Tracheal epithelial cell (primary cell): ENCODE measurements at places on chromosomes 4 and X. TPM values are rescaled to one million over a fixed set of nuclear protein-coding genes. Genes with fewer than 3 reads are reported as not detected.

The MAGEA9B gene
- total RNA-seq, result 0.21 TPM in 1 of 2 replicates, not detected in the other

The SOD3 gene
- 0.64 and 1.9 TPM in 2 replicates for total RNA-seq

The SLC25A31 gene
- total RNA-seq, result under 0.01 TPM in 1 of 2 replicates, not detected in the other

The ADGRA3 gene
- total RNA-seq, result 38.3 and 39.9 TPM in 2 replicates

The SMPX gene
- total RNA-seq, result not detected in 2 replicates

The CCDC160 gene
- total RNA-seq, result under 0.01 TPM in 1 of 2 replicates, not detected in the other

The MAGEC1 gene
- not detected in 2 replicates for total RNA-seq

The CCDC110 gene
- total RNA-seq, result under 0.01 TPM in 2 replicates

The AFM gene
- total RNA-seq, result not detected in 2 replicates

The JCHAIN gene
- total RNA-seq, result not detected in 2 replicates

The LANCL3 gene
- total RNA-seq, result 0.21 and 0.48 TPM in 2 replicates

The FAM9C gene
- not detected in 2 replicates for total RNA-seq

The CLDN22 gene
- not detected in 2 replicates for total RNA-seq

The RRH gene
- 0.21 TPM in 1 of 2 replicates, not detected in the other for total RNA-seq

The SRPK3 gene
- under 0.01 and 0.43 TPM in 2 replicates for total RNA-seq

The POF1B gene
- 4.6 and 4.9 TPM in 2 replicates for total RNA-seq

The TAF7L gene
- total RNA-seq, result 0.21 and 0.24 TPM in 2 replicates

The PWWP3B gene
- total RNA-seq, result under 0.01 and 0.24 TPM in 2 replicates

The CTAG2 gene
- not detected in 2 replicates for total RNA-seq

The TEX11 gene
- total RNA-seq, result not detected in 2 replicates

The GYPB gene
- total RNA-seq, result not detected in 2 replicates

The TLR10 gene
- total RNA-seq, result under 0.01 TPM in 1 of 2 replicates, not detected in the other

The RGN gene
- total RNA-seq, result 0.24 and 0.43 TPM in 2 replicates

The CPZ gene
- total RNA-seq, result 0.48 TPM in 1 of 2 replicates, not detected in the other

The SPP1 gene
- 2.3 and 139 TPM in 2 replicates for total RNA-seq

The CT45A3 gene
- total RNA-seq, result not detected in 2 replicates

The ETDA gene
- total RNA-seq, result not detected in 2 replicates

The FGFBP2 gene
- not detected in 2 replicates for total RNA-seq

The COL25A1 gene
- under 0.01 and 0.24 TPM in 2 replicates for total RNA-seq

The PQBP1 gene
- total RNA-seq, result 39.9 and 47.7 TPM in 2 replicates

The TCEAL7 gene
- total RNA-seq, result 3.9 and 4.0 TPM in 2 replicates

The TNIP2 gene
- total RNA-seq, result 48.2 and 122 TPM in 2 replicates

The CYSLTR1 gene
- 0.21 TPM in 1 of 2 replicates, not detected in the other for total RNA-seq

The CTAG1B gene
- total RNA-seq, result not detected in 2 replicates

The TRPC5OS gene
- not detected in 2 replicates for total RNA-seq

The GRIA2 gene
- not detected in 2 replicates for total RNA-seq

The USP17L17 gene
- total RNA-seq, result not detected in 2 replicates

The POU4F2 gene
- total RNA-seq, result not detected in 2 replicates
